Stimulated activated CD8-positive, alpha-beta memory T cell treated with anti-CD3 and anti-CD28 coated beads, Interleukin-15, amount 100 ng/mL, for 1 hour (primary cell): ENCODE measurements at places on chromosomes 7 and 10.

DNA sequence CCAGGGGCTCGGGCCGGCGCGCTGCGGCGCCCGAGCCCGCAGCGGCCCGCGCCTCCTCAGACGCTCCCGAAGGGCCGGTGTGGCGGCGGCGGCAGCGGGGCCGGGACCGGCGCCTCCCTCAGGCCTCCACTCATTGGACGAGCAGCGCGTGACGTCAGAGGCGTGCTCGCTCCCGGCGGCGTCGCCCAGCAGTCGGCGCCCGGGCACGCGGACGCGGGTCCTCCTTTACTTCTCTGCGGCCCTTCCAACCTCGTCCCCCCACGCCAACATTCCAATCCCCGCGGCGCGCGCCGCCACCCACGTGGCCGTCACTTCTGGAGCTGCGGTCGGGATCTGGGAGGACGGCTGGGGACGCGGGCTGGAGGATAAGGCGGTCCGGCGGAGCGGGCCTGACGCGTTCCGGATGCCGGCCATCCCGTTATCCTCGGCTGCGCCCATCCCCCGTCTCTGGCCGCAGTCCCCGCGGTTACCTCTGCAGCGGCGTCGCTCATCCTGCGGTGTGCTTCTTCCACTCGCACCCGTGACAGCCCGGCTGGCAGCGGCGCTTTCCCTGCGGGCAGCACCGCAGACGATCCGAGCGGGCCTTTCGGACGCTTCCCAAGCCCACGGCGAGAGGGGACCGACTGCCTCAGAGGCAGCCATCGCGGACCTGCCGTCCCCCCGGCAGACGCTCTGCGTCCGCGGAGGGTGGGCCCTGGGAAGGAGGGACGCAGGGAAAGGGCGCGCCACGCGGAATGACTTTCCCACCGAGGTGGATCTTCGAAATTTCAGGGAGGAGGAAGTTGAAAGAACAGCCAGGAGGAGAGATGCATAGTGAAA, at the start of gene PDZD8:
TSS of gene PDZD8 (minus strand) at position 81 of the 819 bp plus-strand sequence. CDS start 213 bp downstream, outside the sequence.
- peak; percentile 85 for DNase-seq

DNA sequence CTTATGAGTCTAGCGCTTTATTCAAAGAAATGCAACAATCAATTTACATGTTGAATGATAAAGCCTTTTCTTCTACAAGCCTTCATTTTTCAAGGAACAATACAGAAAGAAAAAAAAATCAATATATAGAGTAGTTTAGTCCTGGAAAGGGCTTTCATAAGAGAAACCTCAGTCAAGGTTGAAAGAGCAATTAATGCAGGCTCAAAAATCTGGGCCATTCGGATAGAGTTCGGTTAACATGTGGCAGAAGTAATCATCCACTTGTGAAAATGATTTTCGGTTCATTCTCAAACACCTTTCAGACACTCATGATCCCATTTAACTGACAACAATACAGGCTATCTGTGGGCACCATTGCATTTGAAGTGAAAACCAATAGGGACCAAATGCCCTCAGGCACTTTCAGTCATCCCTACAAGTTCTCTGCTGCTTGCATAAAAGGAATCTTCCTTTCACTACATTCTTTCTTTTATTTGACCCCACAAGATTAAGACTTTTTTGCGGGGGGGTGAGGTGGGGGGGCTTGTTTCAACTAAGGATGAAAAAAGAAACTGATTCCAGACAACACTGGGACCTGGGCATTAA, 177.9 kb downstream of the RNF133 start:
- DNase-seq, result no peak

GRCh38 chr10:99325281-99325680, 3.9 kb upstream of the CNNM1 start:
- no peak for DNase-seq

DNA sequence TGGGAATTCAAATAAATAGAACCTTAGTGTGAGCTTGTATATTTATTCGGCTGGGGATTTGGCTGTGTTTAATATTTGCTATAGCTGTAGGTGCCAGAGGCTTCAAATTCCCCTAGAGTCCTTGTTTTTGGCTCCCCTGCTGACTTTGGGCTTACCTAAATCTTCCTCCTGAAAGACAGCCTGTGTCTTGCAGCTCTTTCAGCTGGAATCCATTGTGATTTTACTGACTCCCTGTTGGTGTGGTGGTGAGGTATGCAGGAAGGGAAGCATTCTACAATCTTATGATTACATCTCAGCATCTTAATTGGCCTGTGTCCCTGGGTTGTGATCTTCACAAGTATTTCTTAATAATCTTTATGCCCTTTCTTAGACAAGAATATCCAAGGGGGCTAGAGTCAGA, 25.9 kb downstream of the FOXI2 start:
- DNase-seq, result no peak

GRCh38 chr7:30252885-30253795, 31.3 kb upstream of the ZNRF2 start:
- no peak for DNase-seq

GRCh38 chr7:85737426-85737825, 550.6 kb upstream of the SEMA3D start:
- no peak for DNase-seq

- no peak for DNase-seq
These were observed 483.0 kb upstream of the SORCS1 start for GRCh38 chr10:107647462-107647861.

DNA sequence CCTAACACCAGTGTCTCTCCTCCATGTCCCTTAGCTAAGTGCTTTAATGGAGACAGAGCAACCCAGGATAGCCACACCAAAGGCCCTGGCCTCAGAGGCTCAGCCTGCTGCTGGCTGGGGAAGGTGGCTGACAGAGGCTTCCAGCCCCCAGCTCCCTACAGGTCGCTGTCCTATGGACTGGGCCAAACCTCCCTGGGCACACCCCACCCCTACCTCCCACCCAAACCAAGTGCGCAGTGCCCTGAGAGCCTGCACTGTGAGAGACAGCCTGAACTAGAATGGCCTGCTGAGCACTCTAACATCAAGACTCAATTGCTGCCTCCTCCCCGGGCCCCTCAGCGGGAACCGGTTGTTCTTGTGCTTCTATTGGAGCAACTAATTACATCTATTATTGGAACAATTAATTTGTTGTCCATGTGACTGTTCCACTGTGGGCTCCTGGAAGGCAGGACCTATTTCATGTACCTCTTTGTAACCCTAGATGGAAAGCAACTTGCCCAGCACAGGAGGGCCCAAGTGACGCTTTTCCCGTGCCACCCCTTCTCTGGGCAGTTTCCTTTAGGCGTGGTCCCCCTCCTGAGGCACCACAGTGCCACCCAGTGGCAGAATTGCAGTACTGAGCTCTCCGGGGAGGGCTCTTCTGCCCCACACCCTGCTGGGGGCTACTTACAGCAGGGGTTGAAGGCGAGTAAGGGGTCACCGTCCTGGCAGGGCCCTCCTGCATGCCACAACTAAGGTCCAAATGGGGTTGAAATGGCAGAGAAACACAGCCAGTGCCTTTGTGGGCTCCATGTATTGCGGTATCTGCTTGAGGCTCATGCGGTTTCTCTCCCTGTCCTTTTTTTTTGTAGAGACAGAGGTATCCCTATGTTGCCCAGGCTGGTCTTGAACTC, 63.7 kb upstream of the WAPL start:
- DNase-seq, result peak; percentile 44

DNA sequence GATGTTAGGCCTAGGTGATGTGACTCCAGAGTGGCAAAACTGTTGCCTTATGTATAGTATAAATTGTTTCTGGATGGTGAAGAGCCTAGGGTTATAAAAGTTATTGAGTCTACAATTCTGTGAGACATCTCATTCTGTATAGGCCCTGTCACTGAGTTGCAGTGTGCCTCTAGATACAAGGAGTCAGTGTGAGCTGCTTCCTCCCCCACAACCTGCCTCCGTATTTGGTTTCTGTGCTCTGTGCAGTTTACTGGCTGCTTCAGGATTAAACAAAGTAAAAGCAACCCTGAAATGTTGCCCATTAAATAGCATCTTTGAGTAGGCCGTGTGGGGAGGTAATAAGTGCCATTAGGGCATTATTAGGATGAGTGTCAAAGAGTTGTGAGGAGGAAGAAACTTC, 1.9 kb upstream of the IFRD1 start:
- no peak for DNase-seq

GRCh38 chr7:23422909-23423308, 47.4 kb downstream of the IGF2BP3 start:
- no peak for DNase-seq

DNA sequence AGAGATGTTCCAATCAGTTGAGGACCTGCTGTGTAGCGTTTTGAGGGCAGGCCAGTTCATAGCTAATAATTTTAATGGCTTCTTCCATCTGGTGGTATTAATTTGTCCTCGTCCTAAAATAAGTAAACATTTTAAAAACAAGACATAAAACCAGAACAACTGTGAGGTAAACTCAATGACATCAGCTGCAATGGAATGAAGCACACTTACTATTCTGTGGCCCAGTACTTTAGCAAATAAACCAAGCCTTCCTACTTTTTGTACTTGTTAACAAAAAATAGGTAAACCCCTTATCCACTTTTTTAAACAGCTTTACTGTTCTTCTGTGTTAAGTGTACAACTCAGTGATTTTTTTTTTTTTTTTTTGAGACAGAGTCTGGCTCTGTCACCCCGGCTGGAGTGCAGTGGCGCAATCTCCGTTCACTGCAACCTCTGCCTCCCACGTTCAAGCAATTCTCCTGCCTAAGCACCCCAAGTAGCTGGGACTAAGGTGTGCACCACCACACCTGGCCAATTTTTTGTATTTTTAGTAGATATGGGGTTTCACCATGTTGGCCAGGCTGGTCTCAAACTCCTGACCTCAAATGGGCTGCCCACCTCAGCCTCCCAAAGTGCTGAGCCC, 28.9 kb upstream of the FZD1 start:
- no peak for DNase-seq

GRCh38 chr7:78765943-78766729, 687.3 kb downstream of the MAGI2 start:
- no peak for DNase-seq

DNA sequence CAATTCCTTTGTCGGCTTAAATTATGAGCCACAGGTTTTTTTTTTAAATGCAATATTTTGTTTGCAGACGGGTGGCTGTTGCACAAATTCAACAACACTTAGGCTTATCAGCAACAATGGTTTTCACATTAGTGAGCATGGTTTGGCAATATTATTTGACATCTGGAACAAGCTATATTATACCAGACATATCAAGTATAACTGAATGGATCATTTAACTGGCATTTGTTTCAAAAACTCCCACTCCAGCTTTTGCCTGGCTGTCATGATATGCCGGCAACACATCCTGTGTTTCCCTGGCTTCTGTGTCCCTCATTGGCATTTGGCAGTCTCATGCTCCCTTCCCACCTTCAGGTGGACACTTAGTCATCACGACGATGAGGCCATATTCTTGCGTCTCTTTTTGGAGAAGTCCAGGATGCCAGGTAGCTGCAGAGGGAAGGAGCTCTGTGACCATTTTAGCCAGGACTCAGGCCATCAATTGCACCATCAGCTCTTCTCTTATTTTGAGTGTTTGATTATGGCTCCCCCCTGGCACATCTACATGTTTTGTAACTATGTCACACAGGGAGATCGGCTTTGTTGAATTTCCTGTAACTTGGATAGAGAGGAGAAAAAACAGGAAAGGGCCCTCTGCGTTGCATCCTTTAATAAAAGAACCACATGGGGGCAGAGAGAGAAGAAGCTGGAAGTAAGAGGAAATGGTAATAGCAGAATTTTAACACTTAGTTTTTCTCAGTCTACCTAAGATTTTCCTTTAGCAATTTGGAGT, 413.9 kb downstream of the LRMDA start:
- DNase-seq, result no peak

DNA sequence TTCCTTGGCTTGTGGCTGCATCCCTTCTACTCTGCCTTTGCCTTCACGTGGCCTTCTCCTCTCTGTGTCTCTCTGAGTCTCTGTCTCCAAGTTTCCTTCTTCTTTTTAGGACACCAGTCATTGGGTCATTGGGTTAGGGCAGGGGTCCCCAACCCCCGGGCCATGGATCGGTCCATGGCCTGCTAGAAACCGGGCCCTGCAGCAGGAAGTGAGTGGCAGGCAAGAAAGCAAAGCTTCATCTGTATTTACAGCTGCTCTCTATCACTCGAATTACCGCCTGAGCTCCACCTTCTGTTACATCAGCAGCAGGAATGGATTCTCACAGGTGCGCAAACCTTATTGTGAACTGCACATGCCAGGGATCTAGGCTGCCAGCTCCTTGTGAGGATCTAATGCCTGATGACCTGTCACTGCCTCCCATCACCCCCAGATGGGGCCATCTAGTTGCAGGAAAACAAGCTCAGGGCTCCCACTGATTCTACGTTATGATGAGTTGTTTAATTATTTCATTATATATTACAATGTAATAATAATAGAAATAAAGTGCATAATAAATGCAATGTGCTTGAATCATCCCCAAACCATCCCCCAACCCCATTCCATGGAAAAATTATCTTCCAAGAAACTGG, 47.9 kb upstream of the DOCK1 start:
- DNase-seq, result no peak

DNA sequence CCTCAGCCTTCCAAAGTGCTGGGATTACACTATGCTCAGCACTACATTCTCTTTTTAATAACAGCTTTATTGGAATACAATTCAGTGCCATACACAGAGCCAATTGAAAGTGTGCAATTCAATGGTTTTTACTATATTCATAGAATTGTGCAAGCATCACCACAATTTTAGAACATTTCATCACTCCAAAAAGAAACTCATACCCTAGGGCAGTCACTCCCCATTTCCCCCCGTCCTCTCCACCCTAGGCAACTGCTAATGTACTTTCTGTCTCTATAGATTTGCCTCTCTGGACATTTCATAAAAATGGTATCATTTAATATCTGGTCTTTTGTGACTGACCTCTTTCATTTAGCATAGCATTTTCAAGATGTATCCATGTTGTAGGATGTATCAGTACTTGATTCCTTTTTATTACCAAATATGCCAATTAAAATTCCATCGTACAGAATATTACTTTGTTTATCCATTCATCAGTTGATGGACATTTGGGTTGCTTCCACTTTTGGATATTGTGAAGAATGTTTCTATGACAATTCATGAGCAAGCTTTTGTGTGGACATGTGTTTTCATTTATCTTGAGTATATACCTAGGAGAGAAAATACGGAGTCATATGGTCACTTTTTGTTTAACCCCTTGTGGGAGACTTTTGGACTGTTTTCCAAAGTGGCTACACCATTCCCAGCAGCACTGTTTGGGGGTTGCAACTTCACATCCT, 6.3 kb upstream of the XPNPEP1 start:
- no peak for DNase-seq

GRCh38 chr7:28195910-28196620, 15.5 kb upstream of the JAZF1 start:
- DNase-seq, result no peak

GRCh38 chr7:151754142-151754590, 122.7 kb downstream of the PRKAG2 start:
- DNase-seq, result no peak
